ENCODE measurements at places on chromosomes 2 and 18. TPM values are rescaled to one million over a fixed set of nuclear protein-coding genes. Genes with fewer than 3 reads are reported as not detected.

GRCh38 chr2:111704246-111704645, 179.7 kb downstream of the ANAPC1 start:
- H3K27me3 ChIP-seq: no peaks in the 10 kb centered on the region
- H3K4me3 ChIP-seq: no peak overlapping the region
- H3K4me1 ChIP-seq: peaks cover 18% of the 10 kb centered on the region
- H3K36me3 ChIP-seq: no peaks in the 10 kb centered on the region
- no peak overlapping the region for H3K27ac ChIP-seq

- H3K36me3 ChIP-seq: no peaks in the 10 kb centered on the region
- no peaks in the 10 kb centered on the region for H3K4me1 ChIP-seq
- no peaks in the 10 kb centered on the region for H3K27me3 ChIP-seq
- H3K27ac ChIP-seq: no peak overlapping the region
- DNase-seq: no peak
Measured at GRCh38 chr2:118967124-118967880, 25.3 kb downstream of the MARCO start.

GRCh38 chr18:14026199-14026598, 106.0 kb downstream of the ZNF519 start:
- H3K4me3 ChIP-seq: no peak overlapping the region
- H3K36me3 ChIP-seq: no peaks in the 10 kb centered on the region
- no peaks in the 10 kb centered on the region for H3K27me3 ChIP-seq
- DNase-seq: no peak
- H3K27ac ChIP-seq: no peak overlapping the region

Gene DCC
- total RNA-seq: not detected

Gene IL1F10
- total RNA-seq: not detected

- H3K36me3 ChIP-seq: no peaks in the 10 kb centered on the region
- no peak overlapping the region for H3K27ac ChIP-seq
- no peak for DNase-seq
- H3K4me1 ChIP-seq: no peaks in the 10 kb centered on the region
- no peak overlapping the region for H3K4me3 ChIP-seq
Measured at GRCh38 chr2:29879456-29879855, 41.9 kb downstream of the ALK start.

DNA sequence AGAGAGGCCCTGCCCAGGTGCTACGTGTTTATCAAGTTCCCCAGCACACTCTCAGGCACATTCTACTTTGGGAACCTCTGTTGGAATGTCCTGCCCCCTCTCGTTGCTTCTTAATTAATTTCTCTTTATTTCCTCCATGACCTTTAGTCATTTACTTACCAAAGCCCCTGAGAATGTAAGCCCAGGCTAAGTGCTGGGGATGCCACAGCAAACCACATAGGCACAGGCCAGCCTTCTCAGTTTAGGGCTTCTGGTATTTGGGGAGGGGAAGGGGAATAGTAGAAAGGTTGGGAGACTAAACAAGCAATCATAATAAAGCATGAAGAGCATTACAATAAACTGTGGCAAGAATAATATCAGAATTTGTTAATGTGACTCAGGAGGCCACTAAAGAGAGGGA, 85.7 kb downstream of the EVA1A start:
- no peak overlapping the region for H3K4me3 ChIP-seq
- H3K36me3 ChIP-seq: no peaks in the 10 kb centered on the region
- H3K27me3 ChIP-seq: no peaks in the 10 kb centered on the region

- no peak overlapping the region for H3K4me3 ChIP-seq
Measured at GRCh38 chr2:207865210-207865609, 95.5 kb upstream of the FZD5 start.

Gene CRYBA2
- total RNA-seq: not detected

DNA sequence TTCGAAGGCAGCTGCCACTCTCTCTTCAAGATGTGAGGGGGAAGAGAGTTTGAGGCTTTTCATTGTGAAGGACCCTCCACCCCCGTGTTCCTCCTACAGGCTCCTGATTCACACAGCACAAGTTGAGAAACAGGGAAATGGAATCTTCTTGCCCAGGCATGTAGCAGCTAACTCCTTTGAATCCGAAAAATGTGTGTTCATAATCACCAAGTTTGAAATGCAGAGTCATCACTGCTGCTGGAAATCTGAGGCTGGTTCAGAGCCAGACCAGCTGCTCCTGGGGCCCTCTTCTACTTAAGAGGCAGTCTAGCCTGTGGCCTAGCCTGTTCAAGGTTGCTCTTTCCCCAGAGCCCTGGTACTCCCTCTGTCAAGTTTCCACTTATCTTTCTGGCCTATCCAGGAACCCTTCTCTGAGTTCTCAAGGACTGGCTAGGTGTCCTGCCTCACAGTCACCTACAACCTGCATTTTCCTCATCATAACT, 166.4 kb downstream of the TMEM247 start:
- no peak for DNase-seq
- no peaks in the 10 kb centered on the region for H3K27me3 ChIP-seq
- H3K4me1 ChIP-seq: peaks cover 10% of the 10 kb centered on the region

- no peak overlapping the region for H3K4me3 ChIP-seq
- no peaks in the 10 kb centered on the region for H3K4me1 ChIP-seq
- no peak for DNase-seq
- H3K36me3 ChIP-seq: no peaks in the 10 kb centered on the region
- H3K27ac ChIP-seq: no peak overlapping the region
Measured at GRCh38 chr2:234606896-234607295, 110.0 kb upstream of the ARL4C start.

DNA sequence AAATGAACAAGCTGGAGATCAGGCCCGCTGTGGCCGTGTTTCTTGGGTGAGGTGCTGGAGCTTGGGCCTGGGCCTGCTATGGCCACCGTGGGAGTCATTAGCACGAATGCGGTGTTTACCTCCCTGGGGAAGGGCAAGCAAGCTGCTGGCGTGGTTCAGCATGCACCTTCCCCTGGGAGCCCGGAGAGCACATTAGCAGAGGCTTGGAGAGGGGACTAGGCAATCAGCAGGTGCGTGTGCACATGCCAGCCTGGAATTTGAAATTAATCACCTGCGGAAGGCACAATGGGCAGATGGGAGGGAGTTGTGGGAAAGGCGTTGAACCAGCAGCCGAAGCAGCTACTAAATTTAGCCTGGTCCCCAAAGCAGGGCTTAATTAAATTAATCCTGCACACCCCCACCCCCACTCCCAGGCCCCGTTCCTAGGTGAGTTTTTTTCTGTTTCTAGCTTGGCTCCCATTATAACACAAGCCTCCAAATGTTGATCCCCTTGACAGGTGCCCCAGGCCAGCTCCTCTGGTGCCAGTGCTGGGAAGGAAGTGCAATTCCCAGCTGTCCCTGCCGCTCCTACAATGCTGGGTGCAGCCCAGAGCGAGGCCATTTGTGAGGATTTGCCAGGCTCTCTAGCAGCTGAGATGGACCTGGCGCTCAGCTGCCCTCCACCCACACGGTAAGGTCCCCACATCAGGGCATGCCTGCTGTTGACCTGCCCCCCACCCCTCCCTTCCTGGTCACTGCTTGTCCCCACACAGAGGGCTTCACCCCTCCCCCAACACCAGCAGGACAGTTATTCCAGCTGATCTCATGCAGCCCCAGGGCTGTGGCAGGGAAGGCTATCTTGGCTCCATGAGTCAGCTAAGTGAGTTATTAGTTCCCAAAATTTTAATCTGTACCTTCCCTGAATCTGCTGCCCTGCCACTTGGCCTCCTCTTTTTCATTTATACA, 115.0 kb downstream of the ZBTB7C start:
- no peaks in the 10 kb centered on the region for H3K27me3 ChIP-seq
- H3K27ac ChIP-seq: no peak overlapping the region
- peak; percentile 16 for DNase-seq
- no peaks in the 10 kb centered on the region for H3K36me3 ChIP-seq
- no peak overlapping the region for H3K4me3 ChIP-seq
- no peaks in the 10 kb centered on the region for H3K4me1 ChIP-seq

DNA sequence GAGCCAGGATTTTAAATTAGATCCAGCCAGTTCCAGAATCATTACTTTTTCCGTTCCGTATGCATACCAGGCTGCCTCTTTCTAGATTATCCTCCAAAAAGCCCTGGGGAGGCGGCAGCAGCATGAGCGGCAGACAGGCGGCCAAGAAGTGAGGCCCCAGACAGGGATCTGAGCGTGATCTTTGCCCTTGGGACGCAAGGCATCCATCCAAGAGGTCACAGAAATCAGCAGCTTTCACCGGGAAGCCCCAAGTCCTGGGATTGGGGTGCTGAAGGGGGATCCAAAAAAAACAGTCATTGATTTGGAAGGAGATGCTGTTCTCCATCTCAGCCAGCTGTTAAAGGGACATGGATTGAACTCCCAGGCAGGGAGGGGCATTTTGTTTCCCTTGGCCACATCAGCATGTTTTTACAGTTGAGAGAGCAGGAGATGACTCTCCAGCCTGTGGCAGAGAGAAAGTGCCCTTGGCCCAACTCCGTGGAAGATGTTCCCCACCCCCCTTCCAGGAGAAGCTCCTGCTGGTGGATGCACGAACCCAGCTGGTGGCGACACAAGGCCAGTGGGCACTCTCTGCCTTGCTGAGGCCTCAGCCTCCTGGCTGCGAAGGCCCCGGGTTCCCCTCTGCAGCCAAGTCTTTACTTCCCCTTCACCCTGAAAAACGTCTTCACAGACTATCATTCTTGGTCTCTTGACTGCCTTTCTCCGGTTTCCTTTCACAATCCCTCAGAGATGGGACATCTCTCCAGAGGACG, 265.6 kb downstream of the ANAPC1 start:
- no peak overlapping the region for H3K4me3 ChIP-seq
- no peaks in the 10 kb centered on the region for H3K27me3 ChIP-seq
- peak overlapping the region; percentile 20 for H3K27ac ChIP-seq
- H3K4me1 ChIP-seq: no peaks in the 10 kb centered on the region
- DNase-seq: peak; percentile 85

Gene DHX57
- 4.5 TPM for total RNA-seq

DNA sequence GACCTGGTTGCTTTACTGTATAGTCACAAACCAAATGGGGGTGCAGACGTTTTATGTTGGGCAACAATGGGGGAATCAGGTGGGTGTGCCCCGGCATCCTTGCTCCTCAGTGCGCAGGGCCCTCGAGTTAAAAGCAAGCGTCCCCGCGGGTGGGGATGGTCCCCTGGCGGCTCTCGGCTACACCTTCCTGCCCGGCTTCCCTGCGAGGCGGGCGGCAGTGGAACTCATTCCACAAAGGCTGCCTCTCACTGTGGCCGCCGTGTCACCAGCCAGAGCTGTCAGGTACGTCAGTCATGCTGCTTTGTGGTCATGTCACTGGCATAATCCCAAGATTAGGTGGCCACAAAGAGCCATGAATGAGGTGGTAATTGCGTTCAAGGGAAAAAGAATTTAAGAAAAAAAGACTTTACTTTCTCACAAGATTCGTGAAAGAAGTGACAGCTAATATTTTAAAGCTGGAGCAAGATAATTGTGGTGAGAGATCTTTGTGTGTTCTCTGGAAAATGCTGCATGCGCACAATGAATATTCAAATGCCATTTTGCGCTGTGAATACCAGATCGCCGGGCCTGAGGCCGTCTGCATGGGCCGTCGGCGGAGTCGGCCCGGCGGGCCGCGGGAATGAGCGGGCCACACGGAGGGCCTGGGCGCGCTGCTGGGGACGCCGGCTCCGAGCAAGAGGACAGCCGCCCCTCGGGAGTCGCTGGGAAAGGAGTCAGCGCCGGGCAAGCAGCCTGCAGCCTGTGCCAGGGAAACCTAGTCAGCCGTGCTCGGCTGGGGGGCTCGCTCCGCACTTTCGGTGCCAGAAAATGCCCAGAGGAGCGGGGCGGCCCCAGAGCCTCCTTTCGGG, 82.3 kb upstream of the LDLRAD4 start:
- peak overlapping the region; percentile 94 for H3K27ac ChIP-seq
- H3K27me3 ChIP-seq: no peaks in the 10 kb centered on the region
- DNase-seq: no peak
- H3K36me3 ChIP-seq: no peaks in the 10 kb centered on the region

- DNase-seq: no peak
- H3K4me3 ChIP-seq: no peak overlapping the region
- no peak overlapping the region for H3K27ac ChIP-seq
- no peaks in the 10 kb centered on the region for H3K27me3 ChIP-seq
Measured at GRCh38 chr2:31067259-31067658, 71.0 kb downstream of the GALNT14 start.

DNA sequence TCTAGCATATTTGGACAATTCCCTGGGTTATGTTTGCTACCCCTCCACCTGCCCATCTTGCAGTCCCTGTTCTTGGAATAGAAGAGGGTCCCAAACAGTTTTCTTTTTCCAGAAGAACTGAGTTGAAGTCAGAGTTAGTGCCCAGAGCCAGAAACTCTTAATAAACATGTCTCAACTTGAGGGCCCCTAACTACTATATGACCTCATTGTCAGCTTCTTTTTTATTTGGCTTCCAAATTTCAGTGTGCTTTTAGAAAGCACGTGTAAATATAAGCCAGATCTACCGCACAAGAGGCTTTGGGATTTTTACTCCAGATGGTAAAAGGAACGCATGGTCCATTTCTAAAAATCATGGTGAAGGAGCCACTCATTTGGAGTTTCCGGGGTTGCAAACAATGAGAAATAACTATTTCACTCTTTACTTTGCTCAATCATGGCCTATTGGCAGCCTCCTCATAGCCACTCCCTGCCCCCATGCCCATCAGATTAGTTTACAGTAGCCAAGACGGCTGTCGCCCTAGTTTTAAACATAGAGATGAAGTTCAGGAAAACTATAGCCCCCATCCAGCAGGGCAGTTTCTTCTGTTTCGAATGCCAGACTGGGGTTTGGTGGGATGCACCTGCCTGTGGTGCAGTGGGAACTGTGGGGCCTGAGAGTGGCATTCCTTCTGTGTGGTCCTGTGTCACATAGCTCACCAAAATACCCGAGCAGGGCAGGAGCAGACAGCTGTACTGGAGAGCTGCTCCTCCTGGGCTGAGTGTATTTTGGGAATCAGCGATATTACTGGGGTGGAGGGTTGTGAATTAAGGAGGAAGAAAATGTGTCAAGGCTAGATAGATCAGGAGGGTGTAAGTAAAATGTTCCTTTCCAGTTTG, 1.7 kb downstream of the MAPRE3 start:
- H3K27ac ChIP-seq: no peak overlapping the region
- H3K4me1 ChIP-seq: no peaks in the 10 kb centered on the region
- no peaks in the 10 kb centered on the region for H3K27me3 ChIP-seq
- H3K4me3 ChIP-seq: no peak overlapping the region
- no peaks in the 10 kb centered on the region for H3K36me3 ChIP-seq
- DNase-seq: no peak

DNA sequence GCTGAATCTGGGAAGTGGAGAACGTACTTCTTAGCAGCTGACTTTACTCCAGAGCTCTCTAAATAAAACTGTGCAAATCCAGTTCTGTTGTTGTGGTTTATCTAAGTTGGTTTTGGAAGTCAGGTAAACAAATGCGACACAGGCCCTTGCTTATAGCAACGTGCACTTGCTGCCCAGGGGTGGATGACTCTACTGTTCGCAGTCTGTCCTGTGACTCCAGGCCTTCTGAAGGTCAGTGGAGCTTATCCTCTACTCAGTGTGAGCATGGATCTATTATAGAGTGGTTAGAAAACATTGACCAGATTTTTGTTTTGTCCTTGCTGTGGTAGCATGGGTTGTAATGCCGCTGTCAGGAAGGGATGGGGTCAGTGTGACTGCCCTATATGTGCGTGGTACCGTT, 89.1 kb downstream of the ZNF236 start:
- H3K4me3 ChIP-seq: no peak overlapping the region
- peaks cover 67% of the 10 kb centered on the region for H3K36me3 ChIP-seq
- no peaks in the 10 kb centered on the region for H3K4me1 ChIP-seq
- no peak for DNase-seq
- no peaks in the 10 kb centered on the region for H3K27me3 ChIP-seq
- no peak overlapping the region for H3K27ac ChIP-seq

Gene SP9
- total RNA-seq: not detected

Data from right lobe of liver (tissue), 6 donors.